Activated CD4-positive, CD25-positive, alpha-beta regulatory T cell treated with anti-CD3 and anti-CD28 coated beads, Interleukin-2, amount 50 U/mL, for 16 hours (primary cell): ENCODE measurements at places on chromosomes 3 and 15.

DNA sequence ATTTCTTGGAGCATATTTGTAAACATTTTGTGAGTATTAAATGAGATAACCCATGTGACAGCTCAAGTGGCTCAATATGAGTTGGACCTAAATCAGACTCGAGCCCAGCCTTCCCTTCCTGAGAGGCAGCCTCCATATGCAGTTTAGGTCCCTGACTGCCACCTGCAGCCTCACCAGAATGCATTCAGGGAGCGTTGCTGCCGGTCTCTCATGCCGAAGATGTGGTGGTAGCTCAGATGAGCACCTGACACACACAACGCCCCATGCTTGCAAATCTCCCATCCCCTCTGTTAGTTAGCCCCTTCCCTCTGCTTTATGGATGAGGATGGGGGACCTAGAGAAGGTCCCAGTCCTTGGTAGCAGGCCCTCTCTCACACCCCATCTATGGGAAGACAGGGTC is 9.2 kb downstream of the ST6GAL1 start:
- no peak for DNase-seq

GRCh38 chr15:48501208-48501607 is 144.3 kb downstream of the FBN1 start:
- DNase-seq: no peak

DNA sequence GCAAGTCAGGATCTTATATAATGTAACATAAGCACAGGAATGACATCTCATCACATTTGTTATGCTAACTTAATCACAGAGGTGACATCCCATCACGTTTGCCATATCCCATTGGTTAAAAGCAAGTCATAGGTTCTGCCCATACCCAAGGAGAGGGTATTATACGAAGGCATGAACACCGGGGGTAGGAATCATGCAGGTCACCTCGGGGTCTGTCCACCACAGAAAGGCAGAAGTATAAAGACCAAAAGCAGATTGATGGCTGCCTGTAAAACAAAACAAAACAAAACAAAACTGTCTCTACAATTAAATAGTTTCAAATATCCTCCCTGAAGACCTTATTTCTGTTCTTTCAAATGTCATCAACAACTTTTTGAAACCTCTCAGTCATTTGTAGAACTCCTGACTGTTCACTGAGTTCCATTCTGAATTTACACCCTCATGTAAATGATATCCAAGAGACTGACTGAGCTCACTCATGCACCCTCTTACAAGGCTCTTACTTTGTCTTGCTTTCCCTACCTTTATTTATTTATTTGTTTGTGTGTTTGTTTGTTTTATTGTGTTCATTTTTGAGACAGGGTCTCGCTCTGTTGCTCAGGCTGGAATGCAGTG is 22.7 kb upstream of the ZNF639 start:
- no peak for DNase-seq

DNA sequence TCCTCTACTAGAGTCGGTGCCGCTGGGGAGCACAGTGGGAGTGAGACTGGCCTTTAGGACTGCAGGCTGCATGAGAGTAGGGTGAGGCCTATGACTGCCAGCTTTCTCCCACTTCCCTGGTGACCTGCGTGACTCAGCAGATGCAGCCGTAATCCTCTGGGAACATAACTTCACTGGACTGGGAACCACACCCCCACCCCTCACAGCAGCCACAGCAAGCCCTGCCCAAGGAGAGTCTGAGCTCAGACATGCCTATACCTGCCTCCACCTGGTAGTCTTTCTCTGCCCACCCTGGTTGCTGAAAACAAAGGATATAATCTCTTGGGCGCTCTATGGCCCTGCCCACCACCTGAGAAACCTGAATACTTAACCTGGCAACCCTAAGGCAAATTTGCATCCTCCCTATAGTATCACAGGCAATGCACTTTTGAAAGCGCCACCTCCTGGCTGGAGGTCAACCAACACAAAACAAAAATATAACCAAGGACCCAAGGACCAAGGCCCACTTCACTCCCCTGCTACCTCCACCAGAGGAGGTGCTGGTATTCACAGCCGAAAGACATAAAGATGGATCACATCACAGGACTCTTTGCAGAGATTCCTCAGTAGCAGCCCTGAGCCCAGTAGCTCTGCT is 308.9 kb downstream of the CTNNB1 start:
- DNase-seq: no peak

GRCh38 chr3:34882764-34883163 is 756.6 kb upstream of the ARPP21 start:
- DNase-seq: no peak

GRCh38 chr15:87672309-87673288 is 583.9 kb downstream of the NTRK3 start:
- DNase-seq: no peak

GRCh38 chr3:84906065-84906464 is 52.7 kb upstream of the CADM2 start:
- no peak for DNase-seq

- DNase-seq: no peak
Measured at GRCh38 chr15:100780208-100780800, 99.3 kb upstream of the ALDH1A3 start.

DNA sequence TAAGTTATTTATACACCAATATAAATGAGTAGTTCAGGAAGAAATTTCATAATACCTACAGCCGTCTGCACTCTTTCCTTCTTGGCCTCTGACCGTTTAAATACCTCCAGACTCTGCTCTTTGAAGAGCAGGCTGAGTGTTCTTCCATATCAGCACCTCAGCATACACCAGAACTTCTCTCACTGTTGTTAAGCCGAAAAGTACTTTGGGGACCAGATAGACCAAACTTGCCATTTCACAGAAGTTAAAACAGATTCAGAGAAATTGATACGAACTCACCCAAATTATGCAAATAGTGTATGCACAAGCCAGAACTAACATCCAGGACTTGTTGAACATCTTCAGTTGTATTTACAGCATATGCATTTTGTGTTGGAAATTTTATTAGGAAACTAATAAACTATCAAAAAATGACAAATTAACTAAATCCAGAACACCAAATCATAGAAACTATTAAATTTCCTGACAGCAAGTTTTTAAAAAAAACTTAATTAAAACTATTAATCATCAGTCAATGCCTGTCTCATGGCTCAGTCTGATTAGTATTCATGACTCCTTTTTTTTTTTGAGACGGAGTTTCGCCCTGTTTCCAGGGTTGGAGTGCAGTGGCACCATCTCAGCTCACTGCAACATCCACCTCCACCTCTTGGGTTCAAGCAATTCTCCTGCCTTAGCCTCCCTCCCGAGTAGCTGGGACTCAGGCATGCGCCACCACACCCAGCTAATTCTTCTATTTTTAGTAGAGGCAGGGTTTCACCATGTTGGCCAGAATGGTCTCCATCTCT is 24.1 kb downstream of the CGGBP1 start:
- DNase-seq: no peak

- DNase-seq: no peak
Measured at GRCh38 chr3:177109688-177110330, 87.5 kb downstream of the TBL1XR1 start.

- no peak for DNase-seq
Measured at GRCh38 chr15:78984041-78984440, 39.2 kb upstream of the CTSH start.

DNA sequence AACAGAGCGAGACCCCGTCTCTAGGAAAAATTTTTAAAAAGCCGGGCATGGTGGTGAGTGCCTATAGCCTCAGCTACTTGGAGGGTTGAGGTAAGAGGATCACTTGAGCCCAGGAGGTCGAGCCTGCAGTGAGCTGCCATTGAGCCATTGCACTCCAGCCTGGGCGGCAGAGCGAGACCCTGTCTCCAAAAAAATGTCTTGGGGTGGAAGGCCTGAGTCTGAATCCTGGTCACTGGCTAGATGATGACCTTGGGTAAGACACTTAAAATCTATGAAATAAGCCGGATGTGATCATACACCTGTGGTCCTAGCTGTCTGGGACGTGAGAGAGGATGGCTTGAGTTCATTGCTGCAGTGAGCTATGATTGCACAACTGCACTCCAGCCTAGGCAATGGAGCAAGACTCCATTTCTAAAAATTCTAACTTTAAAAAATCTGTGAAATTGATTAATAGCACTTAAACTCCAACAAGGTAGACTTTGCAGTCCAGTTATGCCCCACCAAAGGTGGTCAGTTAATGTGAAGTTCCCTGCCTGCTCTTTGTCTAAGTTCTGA is 157.3 kb upstream of the UMPS start:
- DNase-seq: no peak

GRCh38 chr3:189139611-189139940 is 32.2 kb upstream of the TPRG1 start:
- no peak for DNase-seq

DNA sequence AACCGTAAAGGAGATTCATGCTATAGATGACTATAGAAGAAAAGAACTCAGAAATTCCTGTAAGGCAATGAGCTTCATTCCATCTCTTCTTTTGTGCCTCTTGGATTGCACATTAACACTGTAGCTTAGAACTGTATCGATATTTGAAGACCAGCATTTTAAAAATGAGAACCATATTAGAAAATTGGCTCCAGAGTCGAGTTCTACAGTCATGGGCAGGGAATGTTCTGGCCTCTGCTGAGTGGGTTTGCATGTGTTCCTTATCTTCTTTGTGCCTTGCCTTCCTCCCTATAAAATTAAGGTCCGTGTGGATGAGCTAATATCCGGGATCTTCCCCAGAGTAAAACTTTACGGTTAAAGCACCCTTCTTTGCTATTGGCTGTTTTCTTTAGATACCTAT is 77.4 kb upstream of the PLCL2 start:
- no peak for DNase-seq

DNA sequence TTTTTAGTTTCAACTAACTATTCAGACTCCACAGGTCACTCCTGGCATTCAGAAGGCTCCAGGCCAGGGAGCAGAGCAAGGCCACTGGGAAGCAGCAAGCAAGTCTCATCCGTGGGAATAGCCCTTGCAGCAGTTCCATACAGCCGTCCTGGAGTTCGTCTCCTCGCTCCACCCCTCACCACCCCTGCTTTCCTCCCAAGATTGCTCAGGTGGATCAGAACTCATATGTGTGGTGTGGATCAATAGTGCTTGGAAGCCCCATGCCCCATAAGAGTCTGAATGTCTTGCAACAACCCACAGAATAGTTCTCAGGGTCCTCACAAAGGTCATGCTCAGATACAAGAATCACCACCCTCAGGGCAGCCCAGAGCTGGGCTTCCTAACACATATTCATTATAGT is 44.5 kb downstream of the SUSD5 start:
- DNase-seq: no peak

DNA sequence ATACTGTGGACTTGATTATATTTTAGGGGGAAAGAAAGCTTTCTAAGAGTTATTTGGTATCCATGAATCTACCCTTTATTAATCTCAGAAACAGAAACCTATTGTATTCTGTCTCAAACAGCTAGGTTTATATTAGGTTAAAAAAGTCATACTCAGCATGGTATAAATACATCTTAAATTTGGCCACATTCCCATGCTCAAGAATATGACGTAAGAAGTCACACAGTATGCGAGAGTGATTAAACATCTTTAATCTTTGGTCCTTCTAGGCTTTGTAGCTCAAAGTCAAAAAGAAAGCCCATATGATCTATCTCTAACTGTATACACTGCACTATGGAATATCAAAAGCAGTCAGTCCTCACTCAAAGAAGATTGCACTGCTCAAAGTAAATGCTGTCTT is 131.4 kb downstream of the EPHA3 start:
- no peak for DNase-seq

DNA sequence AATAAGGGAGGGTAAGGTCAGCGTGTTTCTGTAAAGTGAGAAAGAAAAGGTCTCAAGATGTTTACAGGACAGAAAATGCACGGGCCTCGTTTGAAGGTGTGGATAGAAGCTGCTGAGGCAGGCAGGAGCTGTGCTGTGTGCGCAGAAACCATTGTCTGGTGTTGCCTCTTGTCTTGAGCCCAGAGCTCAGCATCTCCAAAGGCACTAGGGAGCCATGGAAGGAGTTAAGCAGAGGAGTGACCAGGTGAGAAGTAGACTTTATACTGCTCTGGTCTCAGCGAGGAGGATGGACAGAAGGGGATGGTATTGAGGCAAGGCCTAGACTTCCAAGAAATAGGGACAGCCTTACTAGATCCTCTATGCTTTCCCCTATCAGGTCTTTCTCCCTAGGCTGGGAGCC is 13.0 kb downstream of the CAND2 start:
- no peak for DNase-seq

GRCh38 chr3:23162934-23163333 is 40.2 kb upstream of the UBE2E2 start:
- DNase-seq: no peak

DNA sequence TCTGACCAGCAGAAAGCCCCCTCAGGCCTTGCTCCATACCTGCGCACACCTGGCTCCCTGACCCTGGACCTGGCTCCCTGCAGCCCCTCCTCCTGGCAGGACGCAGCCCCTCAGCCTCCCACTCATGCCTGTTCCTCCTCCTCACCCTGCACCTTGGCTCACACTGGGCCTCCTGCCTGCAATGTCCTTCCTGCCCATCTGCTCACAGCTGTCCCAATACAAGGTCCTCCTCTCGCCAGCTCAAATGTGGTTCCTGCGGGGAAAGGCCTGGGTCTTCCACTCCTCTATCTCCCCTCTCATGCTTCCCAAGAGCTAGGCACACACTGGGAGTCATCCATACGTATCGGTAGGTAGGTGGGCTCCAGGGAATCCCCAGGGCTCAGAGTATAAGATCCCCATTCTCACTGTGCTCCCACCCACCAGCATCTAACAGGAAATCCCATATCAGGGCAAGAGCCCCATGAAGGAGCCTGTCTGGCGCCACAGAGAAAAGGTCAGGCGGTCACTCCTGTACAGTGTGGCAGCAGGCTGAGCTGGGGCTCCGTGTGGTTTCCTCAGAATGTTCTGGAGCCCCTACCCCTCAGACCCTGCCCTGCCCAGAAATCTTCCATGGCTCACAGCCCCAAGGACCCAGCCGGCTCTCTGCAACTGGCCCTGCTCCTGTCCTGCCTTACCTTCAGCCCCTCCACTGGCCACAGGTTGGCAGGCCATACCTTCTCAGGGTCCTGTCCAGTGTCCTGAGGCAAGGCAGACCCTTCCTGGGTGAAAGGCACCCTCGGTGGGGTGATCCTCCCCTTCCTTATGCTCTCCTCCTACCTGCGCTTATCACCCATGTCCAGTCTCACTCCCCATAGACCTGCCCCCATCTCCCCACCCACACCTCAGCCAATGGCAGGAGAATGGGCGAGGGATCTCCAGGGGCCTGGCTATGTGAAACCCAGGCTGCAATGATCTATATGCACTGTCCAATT is 10.9 kb downstream of the PLCD1 start:
- no peak for DNase-seq

DNA sequence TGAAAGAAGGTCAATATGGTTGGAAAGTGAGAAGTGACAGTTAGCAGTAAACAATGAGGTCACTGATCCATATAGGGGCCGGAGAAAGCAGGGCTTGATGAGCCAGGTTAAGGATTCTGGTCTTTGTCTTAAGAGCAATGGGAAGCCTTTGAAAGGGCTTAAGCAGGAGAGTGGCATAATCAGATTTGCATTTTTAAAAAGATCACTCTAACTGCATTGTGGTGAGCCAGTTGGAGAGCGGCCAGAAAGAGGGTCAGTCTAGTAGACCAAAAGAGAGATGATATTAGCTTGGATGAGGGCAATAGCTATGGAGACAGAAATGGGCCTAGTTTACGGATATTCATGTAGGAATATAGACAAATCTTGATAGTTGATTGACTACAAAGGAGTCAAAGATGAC is 46.6 kb downstream of the CPNE4 start:
- no peak for DNase-seq
